ENCODE measurements at places on chromosomes 7 and 10.

DNA sequence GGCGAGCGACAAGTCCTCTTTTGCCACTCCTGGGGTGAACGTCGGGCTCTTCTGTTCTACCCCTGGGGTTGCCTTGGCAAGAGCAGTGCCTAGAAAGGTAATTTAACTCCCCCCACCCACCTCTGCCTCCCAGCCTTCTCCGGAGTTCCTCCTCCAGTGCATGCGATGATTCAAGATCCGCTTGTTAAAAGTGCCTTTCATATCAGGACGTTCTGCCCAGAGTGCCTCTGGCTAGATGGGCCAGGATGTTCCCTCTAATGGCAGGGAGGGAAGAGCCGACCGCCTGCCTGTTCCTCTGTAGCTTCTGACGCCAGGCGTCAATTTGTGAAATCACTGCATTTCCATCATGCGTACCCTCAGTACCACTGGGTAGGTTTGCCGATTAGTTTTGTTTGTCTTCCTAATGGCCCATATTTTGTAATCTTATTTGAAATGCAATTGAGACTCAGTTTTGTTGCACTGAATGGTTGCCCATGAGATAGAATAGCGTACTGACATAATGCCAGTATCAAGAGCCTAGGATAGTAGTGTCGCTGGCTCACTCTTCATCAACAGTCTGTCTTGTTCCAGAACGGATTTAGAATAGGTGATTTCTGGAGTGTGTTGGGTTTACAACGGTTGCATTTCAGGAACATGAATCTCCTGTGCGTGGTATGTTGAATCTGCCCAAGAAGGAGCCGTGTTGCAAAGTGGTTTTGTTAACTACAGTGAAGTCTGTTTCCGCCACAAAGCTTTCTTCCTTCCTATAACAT is 13.5 kb downstream of the ECHDC3 start:
- no peak for DNase-seq

GRCh38 chr7:143417734-143418383 is 9.2 kb upstream of the EPHA1 start:
- no peak for DNase-seq

- DNase-seq: no peak
Observed at GRCh38 chr10:76982671-76983070, 654.9 kb downstream of the KCNMA1 start.

DNA sequence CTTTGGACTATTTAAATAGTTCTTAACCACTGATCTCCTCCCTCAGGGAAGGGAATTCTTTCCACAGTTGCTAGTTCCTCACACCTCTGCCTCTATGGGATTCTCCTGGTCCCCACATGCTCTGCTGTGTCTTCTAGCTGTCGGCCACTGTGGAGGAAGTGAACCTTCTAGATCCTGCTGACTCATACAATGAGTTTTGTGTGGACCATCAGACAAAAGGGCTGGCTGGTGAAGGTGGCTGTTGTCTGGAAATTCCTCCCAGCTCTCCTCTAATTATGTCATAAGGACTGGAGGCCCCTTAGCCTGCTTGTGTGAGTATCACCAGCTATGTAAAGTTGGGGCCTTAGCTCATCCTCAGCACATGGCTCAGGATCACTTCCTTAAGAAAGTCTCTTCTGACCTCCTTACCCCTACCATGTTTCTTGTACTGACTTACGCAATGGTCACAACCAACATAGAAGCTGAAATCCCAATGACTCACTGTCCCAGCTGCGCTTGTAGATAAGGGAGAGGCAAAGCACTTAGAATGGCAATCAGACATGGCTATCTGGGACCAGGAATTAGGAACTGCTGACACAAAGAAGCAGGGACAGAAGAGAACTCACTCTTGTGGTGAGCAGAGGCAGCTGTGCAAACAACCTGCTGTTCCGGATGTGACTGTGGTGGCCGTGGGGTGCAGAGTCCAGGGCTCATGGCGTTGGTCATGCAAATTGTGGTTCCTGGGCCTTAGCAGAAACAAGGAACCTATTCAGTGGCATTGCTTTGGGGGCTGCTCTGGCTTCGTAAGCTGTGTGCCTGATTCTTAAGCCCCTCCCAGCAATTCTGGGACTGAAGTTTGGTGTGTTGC is 2.5 kb upstream of the MACC1 start:
- DNase-seq: peak; percentile 95

- no peak for DNase-seq
Observed at GRCh38 chr7:2965745-2966270, 77.9 kb downstream of the CARD11 start.

DNA sequence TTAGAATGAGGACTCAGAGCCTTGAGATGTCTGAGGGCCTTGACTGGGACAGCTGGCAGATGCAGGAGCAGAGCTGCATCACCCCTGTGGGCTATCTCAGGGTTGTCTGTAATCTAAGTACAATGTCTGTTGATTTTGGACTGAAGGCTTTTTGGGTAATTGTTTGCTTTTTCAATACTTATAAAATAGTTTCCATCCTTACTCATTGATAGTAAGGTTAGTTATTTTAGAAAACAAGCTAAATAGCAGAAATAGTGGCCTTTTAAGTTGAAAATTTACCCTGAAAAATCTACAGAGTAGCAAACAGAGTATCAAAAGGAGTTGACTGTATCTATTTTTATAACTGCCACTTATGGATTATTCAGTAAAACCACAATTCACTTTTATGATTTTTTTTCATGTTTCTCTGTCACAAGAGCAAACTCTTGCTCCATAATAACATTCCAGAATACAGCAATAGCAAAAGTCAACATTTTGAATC is 179.7 kb downstream of the CFTR start:
- DNase-seq: no peak

DNA sequence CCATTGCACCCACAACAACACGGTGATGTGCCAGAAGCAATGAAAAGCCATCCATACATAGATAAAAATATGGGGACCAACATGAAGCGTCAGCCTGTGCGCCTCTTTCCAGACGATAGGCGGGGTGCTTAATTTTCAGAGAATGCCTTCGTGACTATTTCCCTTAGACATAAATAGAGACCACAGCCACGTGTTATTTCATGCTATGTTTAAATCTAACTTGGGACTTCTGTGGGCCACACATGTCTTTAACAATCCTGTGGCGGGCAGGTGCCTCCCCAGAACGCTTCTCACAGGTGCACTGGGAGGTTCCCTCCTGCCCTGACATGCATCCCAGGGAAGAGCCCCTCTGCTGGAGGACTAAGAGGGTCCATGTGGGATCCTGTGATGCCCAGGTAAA is 259.7 kb downstream of the ADARB2 start:
- no peak for DNase-seq

DNA sequence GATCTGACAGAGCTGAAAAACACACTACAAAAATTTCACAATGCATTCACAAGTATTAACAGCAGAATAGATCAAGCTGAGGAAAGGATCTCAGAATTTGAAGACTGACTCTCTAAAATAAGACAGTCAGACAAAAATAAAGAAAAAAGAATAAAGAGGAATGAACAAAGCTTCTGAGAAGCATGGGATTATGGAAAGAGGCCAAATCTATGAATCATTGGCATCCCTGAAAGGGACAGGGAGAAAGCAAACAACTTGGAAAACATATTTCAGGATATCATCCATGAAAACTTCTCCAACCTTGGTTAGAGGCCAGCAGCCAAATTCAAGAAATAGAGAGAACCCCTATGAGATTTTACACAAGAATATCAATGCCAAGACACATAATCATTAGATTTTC is 804.8 kb upstream of the IGFBP3 start:
- no peak for DNase-seq
